ENCODE measurements at places on chromosomes 2 and 18.

- DNase-seq, result no peak
These were observed 49.5 kb downstream of the PTPRM start for GRCh38 chr18:7616661-7617060.

- no peak for DNase-seq
These were observed 172.4 kb downstream of the SLC8A1 start for GRCh38 chr2:40279482-40279881.

DNA sequence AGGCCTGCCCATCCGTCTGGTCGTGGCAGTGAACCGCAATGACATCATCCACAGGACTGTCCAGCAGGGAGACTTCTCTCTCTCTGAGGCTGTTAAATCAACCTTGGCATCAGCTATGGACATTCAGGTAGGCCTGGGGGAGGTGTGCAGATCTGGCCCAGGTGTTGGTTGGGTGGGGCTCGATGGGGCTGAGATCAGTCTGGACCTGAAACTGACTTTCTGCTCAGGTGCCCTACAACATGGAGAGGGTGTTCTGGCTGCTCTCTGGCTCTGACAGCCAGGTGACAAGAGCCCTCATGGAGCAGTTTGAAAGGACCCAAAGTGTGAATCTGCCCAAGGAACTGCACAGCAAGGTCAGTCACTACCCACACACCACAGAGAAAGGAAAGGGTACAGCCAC is 12.6 kb downstream of the THNSL2 start:
- DNase-seq, result no peak

DNA sequence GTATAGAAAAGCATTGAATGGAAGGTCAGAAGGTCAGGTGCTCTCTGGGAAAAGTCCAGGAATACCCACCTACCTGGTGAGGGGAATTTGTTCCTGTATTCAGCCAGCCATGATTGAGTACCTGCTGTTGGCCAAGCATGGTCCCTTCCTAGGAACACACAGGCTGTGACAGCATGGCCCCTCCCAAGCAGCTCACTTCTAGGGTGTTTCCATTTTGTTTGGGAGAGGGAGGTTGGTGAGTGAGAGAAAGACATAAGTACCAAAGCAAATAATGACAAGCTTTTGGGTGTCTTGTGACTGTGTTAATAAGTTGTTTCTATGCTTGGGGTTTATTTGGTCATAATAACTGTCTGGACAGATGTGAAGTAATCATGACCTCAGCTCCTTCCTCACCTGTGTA is 46.3 kb downstream of the CABLES1 start:
- DNase-seq, result no peak

- DNase-seq, result peak; percentile 89
These were observed 46.6 kb upstream of the TCF4 start for GRCh38 chr18:55634545-55634944.
